GOT3 (cell line): ENCODE measurements at places on chromosomes 6 and 20.

DNA sequence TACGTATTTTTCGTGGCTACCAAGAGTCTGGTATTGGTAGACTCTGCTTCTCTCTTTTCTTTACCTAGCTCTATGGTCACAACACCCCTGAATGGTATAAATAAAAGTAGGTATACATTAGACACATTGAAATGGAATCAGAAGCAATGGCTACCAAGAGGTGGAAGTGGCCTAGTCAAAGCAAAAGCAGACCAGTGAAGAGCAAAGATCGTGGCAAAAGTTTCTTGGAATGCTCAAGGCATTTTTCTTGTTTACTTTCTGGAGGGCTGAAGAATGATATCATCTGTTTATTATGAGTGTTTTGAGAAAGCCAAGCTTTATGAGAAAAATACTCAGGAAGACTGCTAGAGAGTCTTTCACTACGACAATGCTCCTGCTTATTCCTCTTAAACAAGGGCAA, 28.6 kb upstream of the MOCS1 start:
- DNase-seq = no peak

DNA sequence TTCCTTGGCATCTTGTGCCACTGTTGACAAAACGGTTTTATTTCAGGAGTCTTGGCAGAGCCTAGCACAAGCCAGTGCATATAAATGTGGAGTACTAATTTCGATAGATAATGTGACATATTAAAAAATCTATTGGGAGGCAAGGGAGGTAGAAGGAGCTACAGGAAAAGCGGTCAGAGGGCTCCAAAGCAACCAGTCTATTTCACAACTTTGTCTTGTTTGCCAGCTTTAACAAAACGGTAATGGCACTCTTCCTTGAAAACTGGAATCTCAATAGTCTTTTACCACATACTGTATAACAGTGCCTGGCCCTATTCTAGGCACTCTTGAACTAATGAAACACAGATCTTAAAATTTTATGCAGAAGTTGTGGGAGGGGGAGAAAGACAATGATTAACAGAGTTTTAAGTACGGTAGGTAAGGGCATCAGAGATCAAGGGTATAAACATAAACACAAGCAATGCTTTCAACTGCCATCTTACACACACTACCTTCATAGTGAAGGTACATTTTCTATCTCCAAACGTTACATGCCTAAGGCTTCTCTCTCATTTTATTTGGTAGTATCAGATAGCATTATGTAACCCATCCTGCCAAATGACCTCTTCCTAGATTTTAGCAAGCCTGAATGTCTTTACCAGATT, 33.5 kb upstream of the SYNCRIP start:
- no peak for DNase-seq

DNA sequence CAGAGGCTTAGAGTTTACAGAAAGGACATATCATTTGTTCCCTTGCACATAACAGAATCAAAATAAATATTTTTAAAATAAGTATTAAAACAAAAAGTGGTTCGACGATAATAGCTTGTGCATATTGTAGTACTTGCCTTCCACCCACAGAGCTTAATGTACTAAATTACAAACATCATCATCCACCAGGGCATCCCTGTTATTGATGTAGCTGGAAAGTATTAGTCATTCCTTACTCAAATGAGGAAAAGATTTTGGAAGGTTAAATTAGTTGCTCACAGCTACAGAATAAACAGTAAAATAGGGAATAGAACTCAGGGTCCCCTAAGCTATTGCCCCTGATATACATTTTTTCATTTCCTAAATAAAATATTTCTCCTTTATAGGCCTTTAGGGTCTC, 150.3 kb downstream of the PTPRK start:
- no peak for DNase-seq

- DNase-seq = no peak
Measured at GRCh38 chr6:3843379-3844096, 5.6 kb upstream of the FAM50B start.

DNA sequence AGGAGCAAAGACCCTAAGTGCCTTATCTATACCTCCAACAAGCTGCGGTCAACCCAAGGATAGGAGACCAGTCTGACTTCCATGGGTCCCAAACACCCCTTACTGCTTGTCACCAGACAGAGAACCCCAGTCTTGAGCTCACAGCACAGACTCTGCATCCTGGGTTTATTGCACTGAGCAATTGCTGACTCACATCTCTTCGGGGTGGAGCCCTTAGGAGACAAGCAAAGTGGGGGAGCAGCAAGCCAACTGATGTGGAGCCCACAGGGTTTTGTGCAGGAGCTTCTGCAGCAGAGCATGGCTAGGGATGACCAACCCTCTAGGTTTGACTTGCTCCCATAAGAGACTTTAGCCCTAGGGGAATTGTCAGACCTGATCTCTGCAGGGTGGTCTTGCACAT, 38.6 kb upstream of the EYS start:
- DNase-seq = no peak

- no peak for DNase-seq
Measured at GRCh38 chr6:119303164-119303887, 46.2 kb downstream of the MAN1A1 start.

- no peak for DNase-seq
Measured at GRCh38 chr6:63649847-63650265, 14.3 kb downstream of the PHF3 start.
